A549 treated with RU486 at 1 μM for 4 hours (cell line): ENCODE measurements at places on chromosomes 4 and X. TPM values are rescaled to one million over a fixed set of nuclear protein-coding genes. Genes with fewer than 3 reads are reported as not detected.

Gene SATL1
- total RNA-seq, result not detected in 5 replicates

Gene TBC1D8B
- total RNA-seq, result 0.38 to 1.5 TPM (median 1.3 TPM) in 5 replicates

Gene APEX2
- total RNA-seq, result 27.0 to 37.0 TPM (median 34.5 TPM) in 5 replicates

Gene CDX4
- total RNA-seq, result not detected in 5 replicates

Gene XKRX
- total RNA-seq, result 0.20 to 0.30 TPM (median 0.27 TPM) in 5 replicates

Gene PNCK
- total RNA-seq, result 0.16 to 2.0 TPM (median 0.49 TPM) in 4 of 5 replicates, not detected in the other

Gene PLA2G12A
- 9.4 to 16.2 TPM (median 11.0 TPM) in 5 replicates for total RNA-seq

Gene STOX2
- total RNA-seq, result 1.9 to 3.5 TPM (median 2.8 TPM) in 5 replicates
